Midbrain (tissue), 1 donor: ENCODE measurements at places on chromosomes 5 and 9.

DNA sequence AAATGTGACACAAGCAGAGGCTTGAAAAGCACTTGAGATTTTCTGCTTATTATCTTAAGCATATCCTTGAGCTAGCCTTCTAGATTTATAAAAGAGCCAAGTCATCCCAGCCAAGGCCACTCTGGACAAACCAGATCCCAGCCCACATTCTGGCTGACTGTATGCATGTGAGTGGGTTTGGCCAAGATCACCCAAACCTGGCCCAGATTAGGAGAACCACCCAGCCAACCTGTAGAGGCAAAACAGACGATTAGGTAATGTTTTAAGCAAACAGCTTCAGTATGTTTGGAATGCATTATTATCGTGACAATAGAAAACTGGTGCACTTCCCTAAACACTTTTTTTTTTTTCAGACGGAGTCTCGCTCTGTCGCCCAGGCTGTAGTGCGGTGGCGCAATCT is 151.9 kb downstream of the SPATA31D1 start:
- DNase-seq: no peak

DNA sequence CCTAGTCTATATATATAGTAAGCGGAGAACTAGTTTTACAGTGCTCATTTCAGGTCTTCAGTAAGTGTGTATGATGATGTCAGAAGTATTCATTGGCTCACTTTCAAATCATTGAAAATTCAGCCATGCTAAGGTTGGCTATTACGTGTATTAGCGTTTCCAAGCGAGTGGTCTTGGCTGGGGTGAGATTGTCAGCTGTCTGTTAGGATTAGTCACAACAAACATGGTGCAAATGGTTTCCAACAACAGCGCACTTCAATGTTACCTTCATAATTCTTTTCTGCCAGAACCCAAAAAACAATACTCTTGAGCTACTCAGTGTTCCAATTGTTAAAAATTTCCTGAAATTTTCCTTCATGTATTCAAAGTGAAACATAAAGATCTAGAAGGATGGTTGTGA is 283.0 kb downstream of the AOPEP start:
- DNase-seq: no peak

GRCh38 chr9:37060833-37061232 is 26.8 kb upstream of the PAX5 start:
- DNase-seq: no peak

DNA sequence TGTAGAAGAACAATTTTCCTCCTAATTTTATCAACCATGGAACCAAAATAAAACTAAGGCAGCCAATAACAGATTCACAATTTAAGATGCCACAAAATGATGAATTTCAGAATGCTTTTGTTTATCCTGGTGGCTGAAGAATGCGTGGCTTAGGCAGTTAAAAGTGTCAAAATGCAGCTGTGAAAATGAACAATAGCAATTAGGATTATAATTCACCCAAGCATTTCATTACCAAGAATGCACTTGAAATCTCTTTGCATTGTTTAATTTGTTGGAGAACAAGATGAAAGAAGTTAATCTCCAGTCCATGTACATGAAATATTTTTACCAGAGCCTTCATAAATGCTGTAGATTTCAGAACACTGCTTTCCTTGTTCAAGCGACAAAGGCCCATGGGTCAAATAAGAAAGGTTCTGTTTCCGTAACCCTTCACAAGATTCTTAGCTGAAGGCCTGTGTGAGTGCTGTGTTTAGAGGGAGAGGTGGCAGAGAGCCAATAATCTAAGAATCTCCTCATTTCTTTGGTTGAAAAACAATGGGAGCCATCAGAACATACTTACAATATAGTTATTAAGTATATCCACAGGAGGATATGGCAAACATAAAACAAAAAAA is 39.3 kb downstream of the CLINT1 start:
- no peak for DNase-seq

GRCh38 chr5:80369521-80369920 is 38.3 kb upstream of the ZFYVE16 start:
- DNase-seq: peak; percentile 26

GRCh38 chr9:116382053-116382452 is 228.5 kb downstream of the PAPPA start:
- DNase-seq: no peak

DNA sequence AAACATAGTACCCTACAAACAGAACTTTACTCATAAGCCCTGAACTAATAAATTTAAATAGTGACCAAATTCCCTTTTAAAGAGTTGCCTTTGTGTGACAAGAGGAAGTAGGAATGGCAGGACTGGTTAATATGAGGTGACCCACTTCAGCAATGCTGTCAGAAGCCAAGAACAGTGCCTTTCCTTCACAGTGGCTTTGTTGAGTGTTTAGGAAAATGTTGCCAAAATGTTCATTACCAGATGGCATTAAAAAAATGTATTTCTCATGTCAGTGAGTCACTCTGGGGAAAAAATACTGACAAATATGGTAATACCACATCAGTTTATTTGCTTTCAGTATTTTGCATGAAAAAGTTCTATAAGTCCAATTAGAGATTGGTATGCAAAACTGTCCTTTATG is 103.3 kb downstream of the DIRAS2 start:
- DNase-seq: no peak

- DNase-seq: no peak
Measured at GRCh38 chr9:75601280-75601679, 289.2 kb upstream of the PCSK5 start.

DNA sequence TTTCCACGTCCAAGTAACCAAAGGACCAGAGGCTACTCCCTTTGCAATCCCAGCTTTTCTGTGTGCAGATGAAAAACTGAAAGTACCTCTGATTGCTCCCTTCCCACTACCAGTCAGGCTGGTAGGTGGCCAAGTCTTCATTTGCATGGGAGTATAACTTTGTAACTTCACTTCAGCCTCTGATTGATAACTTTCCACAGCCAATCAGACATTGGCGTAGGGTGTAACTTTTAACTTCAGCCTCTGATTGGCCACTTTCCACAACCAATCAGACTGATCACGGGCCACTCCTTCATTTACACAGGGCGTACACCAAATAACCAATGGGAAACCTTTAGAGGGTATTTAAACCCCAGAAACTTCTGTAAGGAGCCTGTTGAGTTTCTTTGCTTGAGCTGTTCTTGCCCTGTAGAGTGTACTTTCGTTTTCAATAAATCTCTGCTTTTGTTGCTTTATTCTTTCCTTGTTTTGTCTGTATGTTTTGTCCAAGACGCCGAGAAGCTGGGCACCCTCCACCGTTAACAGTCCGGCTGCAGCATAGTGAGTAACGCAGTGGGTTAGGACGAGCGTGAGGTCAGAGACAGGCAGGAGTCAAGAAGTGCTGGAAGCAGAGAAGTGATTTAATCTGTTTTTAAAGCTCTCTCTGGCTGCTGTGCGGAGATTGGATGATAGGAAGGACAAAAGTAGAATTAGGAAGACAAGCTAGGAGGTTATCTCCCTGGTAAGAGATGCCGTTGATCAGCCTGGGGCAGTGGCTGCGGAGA is 3.5 kb upstream of the EXOSC2 start:
- DNase-seq: peak; percentile 82

- DNase-seq: no peak
Measured at GRCh38 chr9:903886-904285, 62.4 kb downstream of the DMRT1 start.

DNA sequence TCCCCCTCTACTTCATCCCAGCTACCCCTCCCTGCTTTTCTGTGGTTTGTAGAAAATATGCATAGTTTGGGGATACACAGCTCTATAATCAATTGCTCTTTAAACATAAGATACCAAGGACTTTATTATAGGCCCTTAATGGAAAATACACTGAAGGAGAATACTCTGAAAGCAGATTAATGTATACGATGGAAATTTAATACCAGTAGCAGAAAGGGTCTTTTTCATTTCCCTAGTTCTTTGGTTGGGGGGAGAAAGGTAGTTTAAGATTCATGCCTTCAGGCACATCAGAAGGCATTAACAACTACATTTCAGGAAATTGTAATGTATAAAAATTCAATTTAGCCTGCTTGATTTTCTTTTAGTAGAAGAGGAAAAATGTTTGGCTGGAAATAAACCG is 452.9 kb upstream of the ZNF608 start:
- DNase-seq: no peak

DNA sequence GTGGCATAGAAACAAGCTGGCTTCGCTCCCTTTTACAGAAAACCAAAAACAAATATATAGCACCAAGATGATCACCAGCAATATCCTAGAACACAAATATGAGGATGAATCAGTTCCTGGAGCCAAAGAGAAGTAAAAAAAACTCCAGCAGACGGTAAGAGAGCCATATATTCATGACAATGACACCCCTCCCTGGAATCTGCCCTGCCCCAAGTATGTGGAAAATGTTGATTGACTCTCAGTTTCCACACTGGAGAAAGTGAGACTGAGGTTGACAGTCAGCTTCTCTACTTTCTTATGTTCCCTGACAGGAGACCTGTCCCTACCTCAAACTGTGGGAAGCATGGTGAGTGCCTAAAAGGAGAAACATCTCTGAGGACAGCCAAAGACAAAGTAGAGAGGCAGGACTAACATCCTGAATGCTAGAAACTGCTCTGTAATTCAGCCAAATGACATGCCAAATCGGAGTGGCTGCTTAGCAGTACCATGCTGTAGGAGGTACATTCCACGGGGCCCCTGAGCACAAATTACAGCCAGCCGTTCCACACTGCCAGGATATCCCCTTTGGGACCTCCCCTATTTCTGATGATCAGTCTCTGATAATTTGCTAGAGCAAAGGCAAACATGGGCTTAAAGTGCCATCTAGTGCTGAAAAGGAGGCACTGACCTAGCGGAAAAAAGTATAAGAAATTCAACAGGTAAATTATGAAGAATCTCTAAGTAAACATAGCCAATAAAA is 424.0 kb upstream of the RGMB start:
- no peak for DNase-seq

GRCh38 chr9:124037790-124038189 is 26.2 kb downstream of the LHX2 start:
- no peak for DNase-seq

DNA sequence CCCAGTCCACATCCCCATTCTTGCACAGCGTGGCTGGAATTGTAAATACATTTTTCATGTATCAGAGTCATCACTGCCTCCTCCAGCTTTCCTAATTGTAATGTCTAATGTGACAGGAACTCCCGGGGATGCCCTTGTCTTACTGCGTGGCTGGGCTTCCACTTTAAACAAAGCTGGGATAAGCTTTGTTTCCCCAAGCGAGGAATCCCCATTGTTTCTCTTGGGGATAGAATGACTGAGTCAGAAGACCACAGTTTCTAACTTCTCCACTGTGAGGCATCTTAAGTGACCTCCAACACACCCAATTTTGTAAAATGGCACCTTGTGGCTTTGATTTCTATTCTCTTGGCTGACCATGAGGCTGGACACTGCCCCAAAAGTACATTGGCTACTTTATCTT is 22.4 kb downstream of the ARPC5L start:
- no peak for DNase-seq

- DNase-seq: no peak
Measured at GRCh38 chr5:179192185-179192890, 132.2 kb downstream of the ZNF354C start.

DNA sequence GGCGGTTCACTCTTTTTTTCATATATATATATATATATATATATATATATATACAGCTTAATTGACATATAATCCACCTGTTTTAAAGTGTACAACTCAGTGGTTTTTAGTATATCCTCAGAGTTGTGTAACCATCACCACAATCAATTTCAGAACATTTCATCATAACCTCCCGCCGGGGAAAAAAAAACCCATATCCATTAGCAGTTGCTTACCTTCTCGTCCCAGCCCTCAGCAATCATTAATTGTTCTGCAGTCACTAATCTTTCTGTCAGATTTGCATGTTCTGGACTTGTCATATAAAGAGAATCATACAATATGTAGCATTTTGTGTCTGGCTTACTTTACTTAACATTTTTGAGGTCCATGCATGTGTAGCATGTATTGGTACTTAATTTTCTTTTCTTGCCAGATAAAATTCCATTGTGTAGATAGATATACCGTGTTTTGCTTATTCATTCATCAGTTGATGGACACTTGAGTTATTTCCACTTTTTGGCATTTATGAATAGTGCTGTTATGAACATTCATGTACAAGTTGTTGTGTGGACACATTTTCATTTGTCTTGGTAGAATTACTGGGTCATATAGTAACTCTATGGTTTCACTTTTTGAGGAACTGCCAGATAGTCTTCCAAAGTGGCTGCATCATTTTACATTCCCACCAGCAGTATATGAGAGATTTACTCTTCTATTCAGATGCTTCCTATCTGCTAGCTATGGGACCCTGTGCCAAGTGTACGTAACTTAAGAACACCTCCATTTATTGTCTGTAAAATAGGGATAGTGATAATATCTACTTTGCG is 3.5 kb upstream of the RNF145 start:
- no peak for DNase-seq

GRCh38 chr5:103444333-103445038 is 118.1 kb downstream of the NUDT12 start:
- no peak for DNase-seq

DNA sequence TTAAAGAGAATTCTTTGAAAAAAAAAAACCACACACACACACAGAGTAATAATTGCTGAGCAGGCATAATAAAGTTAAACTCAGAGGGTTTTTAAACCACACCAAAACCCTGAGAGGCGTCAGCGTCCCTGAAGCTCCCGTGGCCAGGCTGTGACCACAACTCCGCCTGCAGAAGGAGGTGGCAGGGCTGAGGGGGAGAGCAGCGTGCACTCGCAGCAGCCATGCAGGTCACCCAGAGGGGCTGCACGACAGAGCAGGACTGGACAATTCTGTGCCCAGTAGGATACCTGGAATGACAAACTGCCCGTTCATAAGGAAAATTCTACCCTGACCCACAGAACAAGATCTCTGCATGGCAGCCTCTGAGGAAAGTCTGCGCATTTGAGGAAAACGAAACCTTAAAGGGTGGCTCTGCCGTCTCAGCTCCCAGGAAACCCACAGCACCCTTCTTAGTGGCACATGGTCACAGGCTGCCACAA is 44.0 kb downstream of the ROR2 start:
- no peak for DNase-seq

DNA sequence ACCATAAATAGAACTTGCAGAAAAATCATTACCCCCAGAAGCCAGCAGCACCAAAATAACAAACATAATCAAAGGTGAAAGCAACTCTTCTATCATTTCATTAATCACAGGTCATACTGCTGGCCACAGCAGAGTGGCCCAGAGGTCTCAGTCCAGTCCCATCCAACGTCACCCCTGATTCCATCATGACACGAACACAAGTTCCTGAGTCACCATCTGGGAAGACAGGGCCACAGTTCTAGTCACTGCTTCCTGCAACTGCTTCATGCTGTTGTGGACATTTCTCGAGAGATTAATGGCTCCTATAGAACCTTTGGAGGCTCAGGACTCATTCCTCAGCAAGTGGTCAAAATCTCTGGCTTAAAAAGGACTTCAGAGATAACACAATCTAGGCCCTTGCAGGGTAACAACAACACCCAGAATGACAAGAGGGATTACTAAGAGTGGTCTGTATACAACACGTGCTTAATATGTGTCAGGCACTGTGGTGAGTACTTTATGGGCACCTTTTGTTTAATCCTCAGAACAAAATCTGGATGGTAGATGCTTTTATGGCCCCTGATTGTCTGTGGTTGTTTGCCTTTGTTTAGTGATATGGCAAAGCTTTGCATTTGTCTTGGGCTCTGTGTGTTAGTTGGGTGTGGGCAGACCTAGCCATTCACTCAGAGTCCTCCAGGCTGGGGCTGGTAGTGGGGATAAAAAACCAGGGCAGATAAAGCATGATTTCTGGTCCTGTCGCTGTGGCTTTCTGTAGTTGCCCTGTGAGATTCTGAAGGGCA is 184.3 kb downstream of the DAB2IP start:
- no peak for DNase-seq
